ENCODE measurements at places on chromosomes 1 and 21. TPM values are rescaled to one million over a fixed set of nuclear protein-coding genes. Genes with fewer than 3 reads are reported as not detected.

The PDE9A gene
- total RNA-seq: 1.2 TPM

The AIM2 gene
- not detected for total RNA-seq

The AKR7A3 gene
- 0.59 TPM for total RNA-seq

The DPT gene
- total RNA-seq: 0.53 TPM

The DIPK1A gene
- 24.6 TPM for total RNA-seq

The PPT1 gene
- total RNA-seq: 66.4 TPM

The OLFML3 gene
- 24.8 TPM for total RNA-seq

The ATP6V1G3 gene
- not detected for total RNA-seq

The FCAMR gene
- total RNA-seq: not detected

The PLEKHA6 gene
- 0.63 TPM for total RNA-seq

The ZMYND12 gene
- 1.3 TPM for total RNA-seq

Data from smooth muscle cell of the pulmonary artery (primary cell).